Vagina (tissue), 2 donors: ENCODE measurements at places on chromosomes 3 and 15.

DNA sequence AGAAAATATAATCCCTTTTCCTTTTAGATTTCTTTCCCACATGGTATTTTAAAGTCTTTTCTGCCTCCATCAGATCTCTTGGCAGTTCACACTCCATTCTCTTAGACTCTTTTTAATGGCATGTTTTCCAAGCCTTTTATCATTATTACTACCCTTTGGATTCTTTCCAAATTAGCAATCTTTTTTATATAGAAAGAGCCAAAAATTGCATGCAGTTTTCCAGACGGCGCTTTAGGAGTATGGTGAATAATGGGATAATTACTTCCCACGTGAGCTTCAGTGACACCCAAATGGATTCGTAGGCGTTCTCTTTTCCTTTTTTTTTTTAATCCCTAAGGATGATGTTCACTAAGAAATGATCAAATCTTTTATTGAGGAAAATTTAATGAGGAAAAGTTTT is 354.8 kb upstream of the DNAJC19 start:
- DNase-seq: no peak

GRCh38 chr3:102511639-102512038 is 76.8 kb downstream of the ZPLD1 start:
- DNase-seq: no peak

DNA sequence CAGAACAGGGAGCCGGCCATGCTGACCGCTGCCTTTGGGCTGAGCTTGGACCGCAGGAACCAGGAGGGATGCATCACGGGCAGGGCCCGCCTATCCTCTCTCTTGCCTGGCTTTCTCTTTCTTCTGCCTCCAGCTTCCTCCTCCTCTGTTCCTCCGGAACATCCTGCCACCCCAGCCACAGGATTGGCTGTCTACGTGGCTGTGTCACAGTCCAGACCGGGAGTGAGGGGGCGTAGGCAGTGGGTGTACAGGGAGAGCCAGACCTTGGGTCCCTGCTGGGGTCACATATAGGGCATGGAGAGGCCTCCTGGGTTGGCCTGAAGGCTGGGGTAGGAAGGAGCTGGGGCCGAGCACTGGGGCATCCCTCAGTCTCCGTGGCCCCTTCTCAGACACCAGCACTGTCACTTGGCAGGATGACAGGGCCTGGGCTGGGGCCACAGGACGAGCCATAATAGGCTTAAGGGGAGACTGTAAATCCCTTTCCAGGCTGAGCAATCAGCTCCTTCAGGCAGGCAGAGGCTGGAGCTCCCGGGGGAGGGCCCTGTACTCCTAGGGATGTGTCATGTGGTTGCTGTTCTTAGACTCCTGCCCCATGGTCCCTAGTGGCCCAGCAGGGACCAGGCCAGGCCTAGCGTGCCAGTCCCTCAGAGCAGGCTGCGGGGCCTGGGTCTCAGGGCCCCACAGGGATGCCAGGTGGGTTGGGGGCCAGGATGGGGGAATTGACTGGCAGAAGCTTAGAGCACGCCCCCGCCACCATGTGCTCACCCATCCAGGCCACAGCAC is 25.4 kb downstream of the LINGO1 start:
- no peak for DNase-seq

DNA sequence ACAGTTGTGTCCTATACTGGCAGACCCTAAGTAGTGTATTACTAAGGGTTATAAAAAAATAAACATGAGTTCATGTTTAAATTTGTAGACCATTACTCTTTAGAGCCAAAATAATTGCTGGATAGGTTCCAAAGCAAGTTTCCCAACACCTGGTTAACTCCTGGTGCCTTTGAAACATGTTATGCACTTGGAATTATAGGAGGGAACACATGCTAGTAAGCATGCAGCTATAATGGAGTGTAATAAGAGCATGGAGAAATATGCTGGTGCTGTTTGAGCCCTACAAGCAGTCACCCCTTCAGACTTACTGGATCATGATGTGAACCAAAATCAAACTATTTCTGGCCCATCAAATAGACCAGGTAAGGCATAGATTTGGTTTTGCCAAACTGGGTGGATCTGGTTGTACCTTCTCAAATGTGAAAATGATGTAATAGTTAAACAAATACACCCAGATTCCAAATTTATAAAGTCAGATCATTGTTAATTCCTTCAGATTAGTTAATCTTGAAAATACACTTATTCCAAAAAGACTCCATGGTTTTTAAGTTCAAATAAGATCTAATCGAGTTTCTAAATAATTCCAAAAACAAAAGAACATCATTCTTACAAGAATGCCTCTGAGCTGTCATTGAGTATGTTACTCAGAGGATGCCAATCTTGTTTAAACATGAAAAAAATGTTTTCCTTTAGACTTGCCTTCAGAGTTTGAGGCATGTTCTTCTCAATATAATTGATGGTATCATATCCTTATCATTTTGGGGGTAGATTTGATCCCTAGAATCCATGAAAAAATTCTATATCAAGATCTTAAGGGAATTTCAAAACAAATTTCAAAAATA is 69.3 kb downstream of the LRRC28 start:
- no peak for DNase-seq

DNA sequence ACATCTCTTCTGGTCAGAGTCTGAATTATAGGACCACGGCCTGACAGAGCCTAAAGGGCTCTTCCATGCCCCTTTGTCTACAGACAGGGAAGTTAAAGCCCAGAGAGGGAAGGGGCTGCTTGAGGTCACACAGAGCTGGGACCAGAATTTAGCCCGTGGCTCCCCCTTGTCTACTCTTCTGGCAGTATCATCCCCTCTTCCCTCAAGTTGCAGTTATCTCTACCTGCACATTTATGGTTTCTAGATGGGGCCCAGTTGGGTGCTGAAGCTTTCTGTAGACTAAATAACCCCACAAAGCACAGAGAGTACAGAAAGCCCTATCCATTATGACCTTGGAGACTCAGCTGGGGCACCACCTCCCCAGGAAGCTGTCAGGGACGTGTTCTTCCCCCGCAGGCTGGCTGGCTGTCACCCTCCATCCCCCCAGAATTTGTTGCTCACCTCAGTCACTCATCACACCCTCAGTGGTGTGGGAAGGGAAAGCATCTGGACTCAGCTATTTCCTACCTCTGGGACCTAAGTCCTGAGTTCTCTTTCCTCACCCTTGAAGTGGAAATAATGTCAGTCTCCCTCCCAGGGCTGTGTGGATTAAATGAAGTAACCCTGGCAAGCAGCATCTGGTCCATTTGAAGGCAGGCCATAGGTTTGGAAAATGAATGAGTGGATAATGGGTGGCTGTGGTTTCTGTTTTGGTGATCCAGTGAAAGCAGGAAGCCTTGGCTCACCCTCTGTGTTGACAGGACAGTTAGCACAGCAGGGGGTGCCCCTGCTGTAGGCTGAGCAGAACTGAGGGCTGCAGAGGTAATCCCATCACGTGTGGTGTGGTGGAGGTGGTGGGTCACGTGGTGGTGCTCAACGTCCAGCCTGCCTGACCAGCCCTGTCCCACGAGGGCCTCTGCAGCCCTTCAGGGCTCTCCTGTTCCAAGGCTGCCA is 16.3 kb downstream of the ACOX2 start:
- DNase-seq: no peak

- no peak for DNase-seq
Measured at GRCh38 chr15:75776065-75776423, 63.4 kb upstream of the CSPG4 start.

DNA sequence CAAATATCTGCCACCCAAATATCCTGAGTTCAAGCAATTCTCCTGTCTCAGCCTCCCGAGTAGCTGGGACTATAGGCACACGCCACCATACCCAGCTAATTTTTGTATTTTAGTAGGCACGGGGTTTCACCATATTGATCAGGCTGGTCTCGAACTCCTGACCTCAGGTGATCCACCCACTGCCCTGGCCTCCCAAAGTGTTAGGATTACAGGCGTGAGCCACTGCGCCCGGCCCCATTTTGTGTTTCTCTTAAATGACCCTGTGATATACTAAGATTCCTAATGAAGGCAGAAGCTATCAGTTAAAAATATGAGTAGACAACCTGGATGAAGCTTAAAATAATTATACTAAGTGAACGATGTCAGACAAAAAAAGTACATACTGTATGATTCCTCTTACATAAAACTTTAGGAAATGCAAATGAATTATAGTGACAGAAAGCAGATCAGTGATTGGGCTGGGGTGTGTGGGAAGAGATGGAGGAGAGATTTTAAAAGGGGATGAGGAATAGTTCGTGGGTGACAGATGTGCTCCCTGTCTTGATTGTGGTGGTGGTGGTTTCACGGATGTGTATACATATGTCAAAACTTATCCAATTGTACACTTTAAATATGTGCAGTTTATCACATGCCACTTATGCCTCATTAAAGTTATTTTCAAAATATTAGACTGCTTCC is 3.8 kb upstream of the KLHL40 start:
- no peak for DNase-seq

GRCh38 chr3:184807549-184807948 is 4.4 kb upstream of the VPS8 start:
- no peak for DNase-seq

DNA sequence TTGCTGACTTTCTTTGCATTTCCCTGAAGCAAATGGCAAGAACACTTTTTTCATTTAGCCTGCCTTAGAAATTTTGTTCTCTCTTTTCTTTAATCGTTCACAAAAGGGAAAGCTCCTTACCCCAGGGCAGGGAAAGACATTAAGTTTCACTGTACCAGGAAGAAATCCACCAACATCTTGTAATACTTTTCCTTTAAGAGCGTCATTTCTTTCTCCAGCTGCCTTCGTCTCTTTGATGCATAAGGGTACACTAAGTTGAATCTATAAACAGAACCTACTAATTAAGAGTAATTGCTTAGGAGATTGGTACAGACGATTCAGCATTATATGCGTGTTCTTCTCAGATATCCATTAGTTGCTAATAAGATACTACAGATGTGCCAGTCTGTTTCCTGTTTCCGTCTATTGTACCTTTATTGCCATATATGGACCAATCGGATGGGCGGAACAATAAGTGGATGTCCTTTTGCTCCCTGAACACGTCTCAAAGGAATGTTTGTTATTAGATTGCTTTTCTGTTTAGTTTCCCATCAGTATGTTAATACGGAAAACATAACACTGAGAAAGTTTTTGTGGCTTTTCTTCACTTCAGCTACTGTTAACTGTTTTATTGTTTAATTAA is 276.7 kb upstream of the RARB start:
- DNase-seq: no peak

DNA sequence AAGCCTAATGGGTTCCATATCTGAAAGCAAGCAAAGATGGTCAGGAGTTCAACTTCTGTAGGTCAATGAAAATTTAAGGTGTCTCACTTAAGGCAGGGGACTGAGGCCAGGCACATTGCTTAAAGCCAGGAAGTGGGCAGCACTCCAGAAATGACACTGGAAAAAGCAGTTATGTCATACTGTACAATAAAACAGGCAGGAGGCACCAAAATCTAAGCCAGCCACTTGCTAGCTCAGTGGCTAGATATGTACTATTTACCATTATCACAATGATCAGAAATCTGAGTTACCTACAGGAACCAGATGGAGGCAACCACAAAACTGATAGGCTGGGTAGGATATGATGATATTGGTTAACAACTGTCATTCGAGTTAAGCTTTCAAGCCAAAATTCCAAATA is 57.3 kb downstream of the FRMD5 start:
- no peak for DNase-seq

GRCh38 chr15:29348336-29348914 is 78.8 kb upstream of the NSMCE3 start:
- DNase-seq: no peak

- DNase-seq: no peak
Measured at GRCh38 chr3:39222462-39222861, 30.1 kb upstream of the XIRP1 start.

DNA sequence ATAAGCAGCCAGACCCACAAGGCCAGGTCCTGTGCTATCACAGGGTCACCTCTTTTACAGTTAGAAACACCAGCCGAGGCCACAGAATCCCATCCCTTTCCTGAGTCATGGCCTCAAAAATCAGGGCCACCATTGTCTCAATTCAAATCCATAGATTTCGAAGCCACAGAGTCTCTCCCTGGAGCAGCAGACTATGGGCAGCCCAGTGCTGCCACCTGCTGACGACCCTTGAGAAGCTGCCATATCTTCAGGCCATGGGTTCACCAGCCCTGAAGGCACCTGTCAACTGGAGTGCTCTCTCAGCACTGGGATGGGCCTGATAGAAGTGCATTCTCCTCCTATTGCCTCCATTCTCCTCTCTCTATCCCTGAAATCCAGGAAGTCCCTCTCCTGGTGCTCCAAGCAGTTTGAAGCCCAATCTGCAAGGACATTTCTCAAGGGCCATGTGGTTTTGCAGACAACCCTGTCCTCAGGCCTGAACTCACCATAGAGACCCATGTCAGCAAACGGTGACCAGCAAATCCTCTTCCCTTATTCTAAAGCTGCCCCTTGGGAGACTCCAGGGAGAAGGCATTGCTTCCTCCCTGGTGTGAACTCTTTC is 39.6 kb downstream of the TGM4 start:
- DNase-seq: no peak

- DNase-seq: no peak
Measured at GRCh38 chr3:963755-964154, 129.1 kb upstream of the CNTN6 start.

- no peak for DNase-seq
Measured at GRCh38 chr3:81764002-81764401, 2.6 kb upstream of the GBE1 start.

GRCh38 chr3:165827883-165828282 is 9.3 kb downstream of the BCHE start:
- DNase-seq: no peak

DNA sequence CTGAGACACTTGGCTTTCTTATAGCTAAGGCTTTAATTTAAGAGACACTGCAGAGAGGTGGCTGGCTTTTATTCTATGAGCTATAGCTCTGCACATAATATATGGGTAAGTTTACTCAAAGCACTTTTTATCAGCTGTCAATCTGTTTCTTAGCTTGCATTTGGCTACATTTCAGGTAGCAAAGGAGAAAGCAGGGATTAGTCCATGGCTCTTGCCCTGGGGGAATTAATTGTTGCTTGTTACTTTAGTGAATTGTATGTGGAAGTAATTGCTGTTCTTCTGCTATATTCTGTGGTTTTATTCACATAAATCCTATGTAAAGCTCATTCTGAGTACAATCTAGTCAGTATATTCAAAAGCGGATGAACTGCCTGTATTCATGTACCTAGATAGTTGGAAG is 14.4 kb upstream of the CCDC39 start:
- no peak for DNase-seq

- no peak for DNase-seq
Measured at GRCh38 chr3:151009981-151010380, 37.5 kb upstream of the CLRN1 start.

GRCh38 chr3:104787306-104787705 is 579.4 kb upstream of the ALCAM start:
- no peak for DNase-seq

DNA sequence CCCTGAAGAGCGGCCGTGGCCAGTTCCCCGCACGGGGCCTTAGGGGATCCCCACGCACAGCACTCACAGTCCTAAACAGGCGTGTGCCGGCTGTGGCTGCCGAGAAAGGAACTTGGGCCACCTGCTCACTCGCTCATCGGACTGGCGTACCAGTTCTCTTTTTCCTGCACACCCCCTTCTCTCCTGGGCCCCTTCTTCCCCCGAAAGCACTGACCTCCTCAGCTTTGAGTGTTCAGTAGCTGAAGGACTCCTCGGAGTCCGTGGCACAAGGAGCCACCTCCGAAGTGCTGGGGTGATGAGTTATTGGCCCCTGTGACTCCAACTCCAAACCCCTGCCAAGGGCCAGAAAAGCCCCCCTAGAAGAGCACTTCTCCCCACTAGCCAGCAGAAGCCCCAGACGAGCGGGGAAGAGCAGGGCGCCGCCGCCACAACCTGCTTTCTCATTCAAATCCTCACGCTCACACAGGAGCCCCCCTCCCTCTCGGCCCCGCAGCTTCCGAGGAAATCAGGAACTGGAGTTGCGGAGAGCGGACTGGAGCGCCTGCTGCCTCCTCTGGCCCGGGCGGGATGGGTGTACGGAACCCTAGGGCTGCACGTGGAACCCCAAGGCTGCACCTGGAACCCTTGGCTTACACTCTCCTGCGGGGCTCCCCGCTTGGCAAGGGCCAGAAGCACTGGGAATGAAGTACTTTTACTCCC is at the start of gene PLCH1:
PLCH1 (minus strand) TSS at position 446 of the 699 bp plus-strand sequence. CDS start 40,847 bp downstream, outside the sequence.
- DNase-seq: no peak
